ENCODE measurements at places on chromosomes 12 and 14. TPM values are rescaled to one million over a fixed set of nuclear protein-coding genes. Genes with fewer than 3 reads are reported as not detected.

The APEX1 gene
- total RNA-seq, result 257 TPM

The POTEG gene
- not detected for total RNA-seq

The SERPINA3 gene
- 12.5 TPM for total RNA-seq

The BIN2 gene
- 0.09 TPM for total RNA-seq

The PAH gene
- 0.14 TPM for total RNA-seq

The KRT72 gene
- not detected for total RNA-seq

The SAMD15 gene
- 2.5 TPM for total RNA-seq

The APOF gene
- not detected for total RNA-seq

The CIROP gene
- not detected for total RNA-seq

The KRT79 gene
- not detected for total RNA-seq

The TIMM9 gene
- 69.5 TPM for total RNA-seq

The SLC38A4 gene
- total RNA-seq, result 0.22 TPM

The LMBR1L gene
- total RNA-seq, result 14.5 TPM

The SIRT4 gene
- 0.90 TPM for total RNA-seq
